NCI-H1105 (cell line): ENCODE measurements at places on chromosomes 2 and 18.

DNA sequence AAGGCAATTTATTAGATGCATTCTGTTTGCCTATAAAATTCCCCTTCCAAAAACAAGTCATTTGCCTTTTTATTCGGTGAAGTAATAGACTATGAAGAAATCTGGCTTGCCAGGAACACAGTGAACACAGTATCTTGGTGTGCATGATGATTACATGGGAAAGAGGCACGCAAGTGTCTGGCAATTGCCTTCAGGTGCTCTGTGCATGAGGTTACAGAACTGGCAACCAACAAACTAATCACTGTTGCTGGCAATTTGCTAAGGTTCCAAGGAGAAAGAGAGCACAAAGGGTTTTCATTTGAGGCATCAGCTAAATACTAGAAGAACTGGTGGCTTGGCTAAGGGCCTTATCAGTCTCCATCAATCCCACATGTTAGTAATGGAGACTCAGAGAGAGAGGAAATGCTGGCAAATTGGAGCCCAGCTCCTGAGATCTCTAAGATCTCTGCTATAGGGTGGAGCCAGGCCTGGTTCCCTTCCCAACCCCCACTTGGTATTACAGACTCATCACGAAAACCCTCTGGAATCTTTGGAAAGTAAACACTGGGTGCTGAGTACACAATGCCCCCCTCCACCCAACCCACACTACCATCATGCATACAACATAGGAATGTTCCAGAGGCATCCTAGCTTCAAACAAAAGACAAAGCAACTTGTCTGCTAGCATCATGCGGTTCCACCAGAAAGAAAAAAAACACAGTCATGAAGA lies 10.4 kb downstream of the RNF152 start:
- DNase-seq, result no peak

DNA sequence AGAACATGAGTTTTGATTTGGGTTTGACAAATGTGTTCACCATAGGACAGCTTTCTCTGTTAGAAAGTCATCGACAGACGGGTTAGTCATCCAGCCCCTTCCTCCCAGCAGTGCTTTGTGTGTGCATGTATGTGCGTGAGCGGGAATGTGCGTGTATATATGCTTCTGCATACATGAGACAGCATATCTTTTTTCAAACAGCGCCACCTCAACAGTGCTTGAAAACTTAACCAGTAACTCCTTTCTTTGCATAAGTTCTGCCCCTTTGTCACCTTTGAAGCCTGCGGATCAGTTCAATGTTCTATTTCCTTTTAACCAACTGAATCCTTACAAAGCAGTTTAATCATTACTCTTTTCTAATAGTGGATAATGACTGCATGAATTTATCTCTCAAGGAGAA lies 351.4 kb downstream of the LPIN1 start:
- no peak for DNase-seq

DNA sequence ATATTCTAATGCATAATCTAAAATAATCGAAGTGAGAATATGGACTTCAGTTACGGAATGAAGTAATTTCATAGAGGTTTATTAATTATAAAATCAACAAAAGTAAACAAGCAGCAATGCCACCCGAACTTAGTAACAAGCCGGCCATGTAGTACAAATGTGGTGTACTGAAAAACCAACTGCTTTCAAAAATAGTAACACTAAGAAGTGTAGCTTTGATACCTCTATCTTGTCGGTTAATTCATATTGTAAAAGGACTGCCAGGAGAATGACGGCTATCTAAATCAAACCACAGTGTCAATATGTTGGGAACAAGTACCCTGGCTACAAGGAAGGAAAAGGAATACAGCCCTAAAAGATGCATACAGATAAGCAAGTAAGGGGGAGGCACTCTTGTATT lies 48.5 kb downstream of the WDR33 start:
- DNase-seq, result no peak

- DNase-seq, result no peak
Measured at GRCh38 chr2:59032499-59032898, 791.4 kb upstream of the FANCL start.

GRCh38 chr2:36376992-36377738 lies 21.6 kb downstream of the CRIM1 start:
- DNase-seq, result no peak

DNA sequence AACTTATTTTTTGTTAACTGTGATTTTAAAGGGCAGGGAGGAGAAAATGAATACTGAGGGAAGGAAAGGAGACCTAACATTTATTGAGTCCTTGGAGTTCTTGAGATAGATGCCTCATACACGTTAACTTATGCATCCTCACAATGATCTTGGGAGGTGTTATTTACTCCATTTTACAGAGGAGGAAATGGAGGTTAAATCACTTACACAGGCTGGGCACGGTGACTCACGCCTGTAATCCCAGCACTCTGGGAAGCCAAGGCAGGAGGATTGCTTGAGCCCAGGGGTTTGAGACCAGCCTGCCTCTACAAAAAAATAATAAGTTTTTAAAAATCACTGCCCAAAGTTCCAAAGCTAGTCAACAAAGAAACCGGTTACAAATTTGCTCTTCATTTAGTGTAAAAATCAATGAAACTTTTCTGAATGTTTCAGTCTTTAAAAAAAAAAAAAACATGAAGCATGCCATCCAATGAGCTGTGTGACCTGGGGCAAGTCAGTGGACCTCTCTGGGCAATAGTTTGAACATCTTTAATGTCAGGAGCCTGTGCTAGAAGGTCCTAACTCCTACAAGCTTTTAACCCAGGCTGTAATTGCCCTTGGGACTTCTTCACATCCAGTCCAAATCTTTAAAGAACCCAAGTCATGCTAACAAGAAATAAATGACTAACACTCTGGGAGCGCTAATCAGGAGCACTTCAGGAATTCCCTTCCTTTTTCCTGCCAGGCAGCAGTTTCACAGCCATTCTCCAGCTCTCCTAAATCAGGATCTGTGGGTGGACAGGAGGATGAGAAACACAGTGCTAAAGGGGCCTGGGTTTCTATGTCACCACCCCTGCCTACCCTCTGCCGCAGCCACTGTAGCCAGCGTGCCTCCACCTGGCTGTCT lies 176.4 kb downstream of the TMEM247 start:
- no peak for DNase-seq
